ENCODE measurements at places on chromosomes 6 and 20. TPM values are rescaled to one million over a fixed set of nuclear protein-coding genes. Genes with fewer than 3 reads are reported as not detected.

The BCL2L1 gene
- total RNA-seq = 82.8 TPM

The B4GALT5 gene
- total RNA-seq = 33.7 TPM

The SPATS1 gene
- not detected for total RNA-seq

The ASIP gene
- total RNA-seq = not detected

The SIRPB1 gene
- total RNA-seq = not detected

The TBXT gene
- total RNA-seq = not detected

The LTB gene
- total RNA-seq = not detected

The SLC17A9 gene
- 24.8 TPM for total RNA-seq

The CGA gene
- total RNA-seq = not detected

The ESR1 gene
- total RNA-seq = 2.6 TPM

The RAET1L gene
- total RNA-seq = not detected

The RHAG gene
- not detected for total RNA-seq

The CTCFL gene
- not detected for total RNA-seq

The ULBP2 gene
- total RNA-seq = 4.5 TPM

The ZFP57 gene
- total RNA-seq = not detected

The RNASET2 gene
- total RNA-seq = 20.3 TPM

The ALDH8A1 gene
- not detected for total RNA-seq

The ZSCAN12 gene
- 8.1 TPM for total RNA-seq

The TAGAP gene
- total RNA-seq = not detected

The MICA gene
- total RNA-seq = 45.3 TPM

The ADGRF1 gene
- under 0.01 TPM for total RNA-seq

The CALHM4 gene
- not detected for total RNA-seq

The CRIP3 gene
- not detected for total RNA-seq

The TPD52L1 gene
- 9.7 TPM for total RNA-seq

The BPI gene
- not detected for total RNA-seq

The ABHD16B gene
- total RNA-seq = not detected

Measured in fibroblast of villous mesenchyme (primary cell).